NCI-H2107 (cell line): ENCODE measurements at places on chromosomes 1 and 21.

DNA sequence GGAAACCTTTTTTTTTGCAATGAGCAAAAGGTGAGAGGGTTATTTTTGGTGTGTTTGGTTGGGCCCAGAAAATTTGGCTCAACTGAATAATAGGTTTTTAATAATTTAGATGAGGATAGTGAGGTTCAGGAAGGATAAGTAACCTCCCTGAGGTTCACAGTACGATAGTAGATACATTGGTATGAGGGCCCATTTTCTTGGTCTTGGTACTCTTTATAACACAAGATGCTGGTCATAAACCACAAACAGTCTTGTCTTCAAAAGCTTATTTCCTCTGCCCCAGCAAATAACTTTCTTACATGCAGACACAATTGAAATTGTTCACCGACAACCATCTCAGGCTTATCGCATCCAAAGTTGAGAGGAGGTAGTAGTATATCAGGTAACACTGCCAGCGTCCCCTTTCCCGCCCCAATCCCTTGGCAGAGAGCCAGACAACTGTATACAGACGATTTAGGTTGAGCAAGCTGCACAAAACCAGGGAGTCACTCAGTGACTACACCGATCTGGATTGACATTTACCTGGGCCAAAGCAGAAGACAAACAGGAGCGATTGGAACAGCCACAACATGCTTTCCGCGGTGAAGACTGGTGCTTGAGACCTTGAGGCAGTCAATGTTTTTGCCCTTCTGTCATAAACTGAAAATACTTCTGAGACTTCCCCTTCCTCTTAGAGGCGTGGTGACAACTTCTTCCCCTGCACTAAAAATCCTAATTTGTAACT, at the start of gene SLAMF6:
TSS of gene SLAMF6 (minus strand) at position 634 of the 724 bp plus-strand sequence. CDS start at position 571, 63 bp downstream.
- DNase-seq: no peak

- no peak for DNase-seq
Observed at GRCh38 chr1:66176832-66177231, 357.1 kb upstream of the SGIP1 start.

DNA sequence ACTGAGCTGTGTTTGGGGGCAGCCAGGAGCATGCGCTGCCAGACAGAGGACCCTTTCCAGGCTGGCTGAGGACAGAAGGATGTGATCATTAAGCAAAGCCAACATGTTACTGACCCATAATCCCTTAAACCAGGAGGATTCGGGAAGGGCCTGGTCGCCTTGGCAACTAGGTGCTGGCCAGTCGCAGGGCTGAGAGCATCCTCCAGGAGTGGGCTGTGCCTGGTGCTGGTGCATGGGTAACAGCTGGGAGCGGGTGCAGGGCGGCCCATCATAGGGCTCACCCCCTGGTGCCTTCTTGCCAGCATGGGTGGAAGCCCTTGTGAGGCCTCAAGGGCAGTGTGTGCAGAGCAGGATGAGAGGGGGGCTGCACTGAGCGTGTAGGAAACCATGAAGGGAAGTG, 17.2 kb downstream of the CDK18 start:
- no peak for DNase-seq

DNA sequence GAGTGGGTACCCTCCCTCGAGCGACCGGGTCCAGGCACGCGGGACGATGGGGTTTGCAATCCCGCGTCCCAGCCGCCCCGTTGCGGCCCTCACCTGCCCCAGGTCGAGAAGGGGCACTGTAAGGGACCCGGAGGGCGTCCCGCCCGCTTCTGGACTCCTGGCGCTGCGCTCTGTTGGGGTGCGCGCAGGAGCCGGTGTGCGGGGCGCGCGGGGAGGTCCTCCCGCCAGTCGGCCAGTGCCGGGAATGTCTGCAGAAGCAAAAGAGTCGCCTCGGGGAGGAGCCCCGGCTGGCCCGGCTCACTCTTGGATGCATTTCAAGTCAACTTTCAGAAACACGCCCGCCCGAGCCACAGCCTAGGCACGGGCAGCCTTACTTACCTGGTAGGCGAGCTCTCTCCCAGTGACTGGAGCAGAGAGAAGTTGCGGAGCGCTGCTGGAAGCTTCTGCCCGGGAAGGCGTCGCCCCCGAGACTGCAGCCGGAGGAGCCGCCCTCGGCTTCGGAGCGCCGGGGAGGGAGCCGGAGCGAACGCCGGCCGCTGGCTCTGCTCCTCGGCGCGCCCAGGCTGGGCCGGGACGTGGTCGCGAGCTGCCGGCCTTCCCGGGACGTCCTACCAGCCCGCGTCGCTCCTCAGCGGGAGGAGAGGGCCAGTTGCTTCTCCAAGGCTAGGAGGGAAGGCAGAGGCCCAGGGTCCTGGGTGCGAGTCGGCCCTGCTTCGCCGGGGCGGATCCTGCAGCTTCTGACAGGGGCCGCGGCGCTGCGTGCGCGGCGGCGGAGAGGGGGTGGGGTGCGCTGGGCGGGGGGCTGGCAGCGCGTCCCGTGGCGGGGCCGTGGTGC, at the start of gene LMX1A:
TSS of gene LMX1A (minus strand) at position 739 of the 835 bp plus-strand sequence. CDS start 1,156 bp downstream, outside the sequence.
- no peak for DNase-seq

GRCh38 chr1:183237046-183237445, 51.0 kb downstream of the LAMC2 start:
- no peak for DNase-seq

DNA sequence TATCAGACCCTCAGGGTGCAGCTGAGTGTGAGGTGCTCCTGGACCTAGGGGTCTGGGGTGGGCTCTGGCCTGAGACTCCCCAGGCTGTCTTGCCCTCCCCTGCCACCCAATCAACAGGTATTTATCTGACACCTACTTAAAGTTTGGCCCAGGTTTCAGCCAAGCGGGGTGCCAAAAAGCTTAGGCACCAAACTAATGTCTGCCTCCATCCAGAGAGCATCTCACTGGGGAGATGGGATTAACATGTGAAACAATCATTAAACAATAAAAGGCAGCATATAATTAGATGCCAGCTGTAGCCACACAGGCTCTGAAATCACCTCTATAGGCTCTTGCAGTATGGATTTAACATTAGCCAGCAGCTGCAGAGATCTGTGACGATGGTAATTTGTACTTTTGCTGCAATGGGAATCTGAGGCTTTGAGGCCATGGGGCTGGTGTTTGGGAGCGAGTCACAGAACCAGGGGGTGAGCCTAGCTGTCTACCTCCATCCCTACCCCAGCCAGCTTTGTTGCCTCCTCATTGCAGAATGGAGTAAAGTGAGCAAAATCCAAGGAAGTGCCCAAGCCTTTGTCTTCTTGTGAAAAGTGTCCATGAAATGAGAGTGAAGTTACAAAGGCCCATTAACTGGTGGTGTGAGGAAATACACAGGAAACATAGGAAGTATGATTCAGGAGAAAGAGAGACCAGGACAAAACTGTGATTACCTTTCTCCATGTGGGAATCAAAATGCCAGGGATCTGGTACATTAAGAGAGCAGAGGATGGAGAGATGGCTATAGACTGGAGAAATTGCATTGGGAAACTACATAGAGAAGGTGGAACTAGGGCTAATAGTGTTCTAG, 36.1 kb downstream of the EIF2D start:
- no peak for DNase-seq

DNA sequence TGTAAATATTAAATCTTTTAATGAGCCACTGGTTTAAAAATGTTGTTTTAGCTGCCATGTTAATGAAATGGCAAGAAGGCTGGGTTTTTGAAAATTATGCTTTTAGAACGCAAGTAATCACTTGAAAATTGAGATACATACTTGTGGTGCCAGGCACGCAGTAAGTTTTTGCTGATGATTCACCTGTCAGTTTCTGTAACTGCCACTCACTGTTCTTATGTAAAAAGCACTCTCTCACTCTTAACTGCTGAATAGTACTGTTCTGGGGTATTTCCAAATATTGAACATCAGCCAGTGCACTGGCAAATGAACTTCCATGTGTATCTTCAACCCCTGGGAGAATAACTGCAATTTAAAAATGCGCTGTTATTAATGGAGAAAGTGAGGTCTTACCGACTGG, 17.9 kb downstream of the LGALS8 start:
- no peak for DNase-seq

GRCh38 chr1:10179406-10180091, 30.8 kb upstream of the KIF1B start:
- DNase-seq: no peak

GRCh38 chr1:197868751-197869489, 33.5 kb upstream of the C1orf53 start:
- DNase-seq: peak; percentile 7

DNA sequence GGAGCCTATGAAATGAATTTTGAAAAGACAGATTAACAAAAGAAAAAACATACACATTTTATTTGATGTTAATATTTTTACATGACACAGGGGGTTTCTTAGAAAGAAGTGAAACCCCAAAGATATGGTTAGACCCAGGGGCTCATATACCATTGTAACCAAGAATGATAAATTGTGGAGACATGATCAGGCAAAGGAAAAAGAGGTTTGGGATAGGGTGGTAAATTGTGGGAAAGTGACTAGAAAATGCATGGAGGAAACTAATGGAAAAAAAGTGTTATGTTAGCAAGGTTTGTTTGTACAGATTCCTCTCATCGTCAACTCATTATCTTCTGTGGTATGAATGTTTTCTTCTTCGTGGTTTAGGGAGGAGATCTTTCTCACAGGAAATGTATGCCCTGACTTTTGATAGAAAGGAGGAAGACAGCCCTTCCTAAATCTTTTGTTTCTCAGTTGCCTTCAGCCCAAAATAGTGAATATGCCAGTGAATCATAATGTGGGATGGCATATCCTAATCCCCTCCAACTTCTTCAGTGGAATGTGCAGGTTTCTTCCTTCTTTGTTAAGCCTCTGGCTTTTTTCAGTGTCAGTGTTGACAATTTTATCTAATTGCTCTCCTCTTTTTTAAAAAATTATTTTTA, 140.4 kb upstream of the UBE2U start:
- no peak for DNase-seq

DNA sequence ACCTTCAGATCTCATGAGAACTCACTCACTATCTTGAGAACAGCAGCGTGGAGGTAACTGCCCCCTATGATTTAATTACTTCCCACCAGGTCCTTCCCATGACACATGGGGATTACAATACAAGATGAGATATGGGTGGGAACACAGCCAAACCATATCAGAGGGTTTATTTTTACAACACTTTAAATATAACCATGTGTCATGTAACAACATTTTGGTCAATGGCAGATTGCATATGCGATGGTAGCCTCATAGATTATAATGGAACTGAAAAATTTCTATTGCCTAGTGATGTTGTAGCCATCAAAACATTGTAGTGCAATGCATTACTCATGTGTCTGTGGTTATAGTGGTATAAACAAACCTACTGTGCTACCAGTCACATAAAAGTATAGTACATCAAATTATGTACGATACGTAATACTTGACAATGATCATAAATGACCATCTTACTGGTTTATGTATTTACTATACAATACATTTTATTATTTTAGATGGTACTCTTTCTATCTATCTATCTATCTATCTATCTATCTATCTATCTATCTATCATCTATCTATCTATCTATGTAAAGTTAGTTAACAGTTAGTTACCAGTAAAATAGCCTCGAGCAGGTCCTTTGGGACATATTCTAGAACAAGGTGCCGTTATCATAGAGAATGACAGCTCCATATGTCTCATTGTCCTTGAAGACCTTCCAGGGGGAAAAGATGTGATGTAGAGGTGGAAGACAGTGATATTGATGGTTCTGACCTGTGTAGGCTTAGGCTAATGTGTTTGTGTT, 12.6 kb upstream of the S100B start:
- DNase-seq: no peak

- DNase-seq: no peak
Observed at GRCh38 chr1:183164340-183164739, 21.7 kb upstream of the LAMC2 start.

DNA sequence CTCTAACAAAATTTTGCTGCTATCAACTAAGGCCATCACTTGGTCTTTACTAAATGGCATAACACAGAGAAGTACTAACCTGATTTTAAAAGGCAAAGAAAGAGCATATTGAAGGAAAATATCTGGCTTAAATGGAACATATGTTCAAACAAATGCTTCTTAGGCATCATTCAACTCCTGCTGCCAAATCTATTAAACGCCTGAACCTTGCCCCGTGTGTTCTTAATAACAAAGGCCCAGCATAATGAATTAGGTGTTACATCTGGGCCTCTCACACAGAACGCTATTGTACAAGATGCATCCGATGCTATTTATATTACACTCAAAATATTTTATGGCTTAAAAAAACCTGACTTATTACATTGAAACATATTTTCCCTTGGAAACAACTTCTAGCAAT, 48.4 kb downstream of the B3GALNT2 start:
- DNase-seq: no peak

GRCh38 chr1:163870666-163871065, 548.9 kb downstream of the NUF2 start:
- DNase-seq: no peak

GRCh38 chr1:208475449-208475848, 231.3 kb upstream of the PLXNA2 start:
- DNase-seq: no peak

- peak; percentile 21 for DNase-seq
Observed at GRCh38 chr1:230425252-230426091, 660 bp downstream of the PGBD5 start.

DNA sequence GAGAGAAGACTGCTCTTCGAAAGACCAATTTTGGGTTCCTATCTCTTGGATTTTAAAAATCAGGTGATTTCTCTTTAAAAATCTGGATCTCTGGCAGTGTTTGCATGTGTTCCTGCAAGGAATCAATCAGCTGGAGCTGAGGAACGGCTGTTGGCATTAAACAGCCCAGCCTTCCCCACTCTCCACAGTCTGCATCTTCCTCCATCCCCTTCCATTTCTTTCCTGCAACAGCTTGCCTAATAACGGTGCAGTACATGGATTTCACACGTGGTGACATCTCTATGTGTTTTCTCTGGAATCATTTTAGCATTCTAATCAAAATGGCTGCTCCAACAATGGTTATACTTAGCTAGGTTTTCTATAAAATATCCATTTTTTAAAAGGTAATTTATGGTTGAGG, 20.0 kb downstream of the RIPPLY3 start:
- DNase-seq: no peak

GRCh38 chr1:15231714-15232201, 15.3 kb upstream of the FHAD1 start:
- DNase-seq: no peak

GRCh38 chr1:199843861-199844260, 183.6 kb upstream of the NR5A2 start:
- no peak for DNase-seq

- DNase-seq: no peak
Observed at GRCh38 chr1:119896303-119896702, at the start of gene ADAM30. ADAM30 (minus strand) TSS chr1:119896515; CDS start chr1:119896336, 179 bp downstream.

DNA sequence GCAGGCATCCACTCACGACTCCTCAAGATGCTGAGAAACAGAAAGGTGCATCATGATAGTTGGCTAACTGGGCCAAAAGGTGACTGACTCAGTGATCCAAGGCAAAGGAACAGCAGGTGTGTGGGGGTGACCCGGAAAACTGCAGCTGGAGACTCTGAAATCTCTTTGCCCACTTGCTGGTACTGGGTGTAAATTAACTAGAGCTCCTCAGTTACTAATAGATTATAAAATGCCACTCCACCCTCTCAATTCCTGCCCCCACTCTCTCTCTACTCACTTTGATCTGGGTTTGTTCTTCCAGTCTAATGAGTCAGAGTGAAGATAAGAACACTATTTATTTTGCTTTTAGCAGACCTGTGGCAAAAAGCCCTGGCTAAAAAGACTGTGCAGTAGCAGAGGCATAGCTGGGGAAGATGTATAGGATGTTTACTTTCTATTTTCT, 7.2 kb upstream of the PIGC start:
- DNase-seq: no peak
